KBM-7 (cell line): ENCODE measurements at places on chromosomes 5 and 9.

DNA sequence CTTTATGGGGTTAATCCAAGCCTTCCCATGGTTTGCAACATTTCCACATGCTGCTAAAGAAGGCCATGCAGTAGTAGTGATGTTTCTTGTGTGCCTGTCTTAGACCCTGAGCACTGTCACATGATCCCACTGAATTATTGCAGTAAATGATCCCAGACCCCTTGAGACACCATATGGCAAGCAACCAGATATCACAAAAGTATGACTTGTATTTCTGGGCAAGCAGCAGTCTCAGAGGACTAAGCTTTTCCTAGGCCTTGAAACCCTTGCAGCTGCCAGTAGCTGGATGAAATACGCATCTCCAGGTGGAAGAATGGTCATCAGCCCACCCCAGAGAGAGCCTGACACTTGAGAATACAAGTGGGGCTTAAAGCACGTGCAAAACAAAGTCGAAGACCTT, 41.8 kb downstream of the CDO1 start:
- no peak for DNase-seq

DNA sequence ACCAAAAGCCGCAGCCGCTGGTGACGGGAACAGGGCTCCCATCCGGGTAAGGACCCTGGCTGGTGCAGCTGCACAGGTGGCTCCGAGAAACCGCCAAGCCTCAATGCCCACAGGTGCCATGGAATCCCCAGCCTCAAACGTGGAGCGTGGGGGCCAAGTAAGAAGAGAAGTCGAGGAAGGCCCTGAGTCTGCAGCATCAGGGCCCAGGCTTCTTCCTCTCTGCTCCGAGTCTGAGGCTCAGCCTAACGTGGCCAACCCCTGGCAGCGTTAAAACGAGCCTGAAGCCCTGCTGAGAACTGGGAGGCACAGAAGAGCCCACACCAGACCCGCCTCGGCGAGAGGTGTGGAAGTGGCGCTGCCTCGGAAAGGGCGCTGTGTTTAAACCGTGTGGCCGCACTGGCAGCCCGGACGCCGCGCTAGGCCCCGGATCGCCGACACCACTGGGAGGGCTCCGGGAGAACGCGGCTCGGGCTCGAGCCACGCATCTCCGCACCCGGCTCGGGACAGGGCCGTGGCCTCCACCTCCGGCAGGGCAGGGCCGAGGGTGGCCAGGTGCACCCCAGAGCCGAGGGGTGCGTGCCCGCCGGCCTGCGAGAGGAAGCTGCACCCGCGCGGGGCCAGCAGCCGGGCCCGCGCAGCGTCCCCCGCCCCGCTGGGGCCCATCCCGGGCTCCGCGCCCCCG, 730 bp downstream of the ZMYND19 start:
- no peak for DNase-seq

DNA sequence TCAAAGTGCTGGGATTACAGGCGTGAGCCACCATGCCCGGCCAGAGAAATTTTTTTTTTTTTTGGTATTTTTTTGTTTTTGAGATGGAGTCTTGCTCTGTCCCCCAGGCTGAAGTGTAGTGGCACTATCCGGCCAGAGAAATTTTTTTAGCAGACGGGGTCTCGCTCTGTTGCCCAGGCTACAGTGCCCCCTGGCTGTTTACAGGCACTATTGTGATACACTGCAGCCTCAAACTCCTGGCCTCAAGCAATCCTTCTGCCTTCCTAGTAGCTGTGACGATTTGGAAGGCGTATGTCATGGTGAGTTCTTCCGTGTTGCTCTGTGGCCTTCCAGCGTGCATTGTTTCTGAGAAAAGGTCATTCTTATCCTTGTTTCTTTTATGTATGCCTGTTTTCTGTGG, 47.5 kb downstream of the CNOT6 start:
- DNase-seq = no peak

DNA sequence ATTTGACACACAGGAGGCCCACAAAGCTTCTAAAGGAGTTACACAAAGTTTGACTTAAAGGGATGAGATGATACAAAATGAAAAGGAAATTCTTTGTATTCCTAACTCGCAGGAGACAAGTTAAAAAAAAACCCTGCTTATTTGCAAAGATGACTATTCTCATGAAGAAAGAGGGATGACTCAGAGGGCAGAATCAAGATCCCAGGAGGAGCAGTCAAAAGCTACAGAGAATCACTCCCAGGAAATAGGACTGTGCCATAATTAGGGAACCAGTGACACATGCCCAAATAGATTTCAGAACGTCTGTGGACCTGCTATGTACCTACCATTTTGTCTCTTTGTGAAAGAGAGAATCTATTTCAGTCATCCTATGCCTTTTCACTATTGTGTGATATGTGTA, 103.5 kb upstream of the ARRDC3 start:
- DNase-seq = no peak

DNA sequence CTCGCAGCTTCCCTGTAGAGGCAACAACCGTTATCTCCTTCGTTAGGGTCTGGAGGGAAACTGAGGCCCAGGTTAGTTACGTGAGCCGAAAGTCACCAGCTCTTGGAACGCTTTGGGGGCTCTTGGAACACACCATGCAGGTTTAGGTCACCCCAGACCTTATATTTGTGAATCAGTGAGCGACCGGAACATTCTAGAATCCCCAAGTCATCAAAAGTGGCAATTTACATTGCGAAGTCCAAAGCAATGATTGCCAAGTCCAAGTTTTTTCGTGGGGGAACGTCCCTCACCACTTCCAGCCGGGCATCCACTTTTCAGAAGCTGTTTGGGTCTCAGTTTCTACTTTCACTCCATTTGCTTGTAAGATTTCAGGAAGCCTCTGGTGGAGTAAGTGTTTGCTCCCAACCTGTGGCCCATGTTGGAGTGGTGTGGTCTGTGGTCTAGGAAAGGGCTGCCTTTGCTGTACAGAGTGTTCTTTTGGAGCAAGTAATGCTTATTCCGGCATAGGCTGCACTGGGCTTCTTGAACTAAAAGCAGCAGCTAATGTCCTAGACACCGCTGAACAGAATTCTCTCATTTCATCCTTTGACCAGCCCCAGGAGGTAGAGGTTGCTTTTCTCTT, 32.8 kb upstream of the SPRY4 start:
- no peak for DNase-seq

GRCh38 chr9:94772639-94773303, 46.3 kb downstream of the AOPEP start:
- no peak for DNase-seq

- no peak for DNase-seq
Observed at GRCh38 chr9:14085810-14086209, 228.1 kb downstream of the NFIB start.

DNA sequence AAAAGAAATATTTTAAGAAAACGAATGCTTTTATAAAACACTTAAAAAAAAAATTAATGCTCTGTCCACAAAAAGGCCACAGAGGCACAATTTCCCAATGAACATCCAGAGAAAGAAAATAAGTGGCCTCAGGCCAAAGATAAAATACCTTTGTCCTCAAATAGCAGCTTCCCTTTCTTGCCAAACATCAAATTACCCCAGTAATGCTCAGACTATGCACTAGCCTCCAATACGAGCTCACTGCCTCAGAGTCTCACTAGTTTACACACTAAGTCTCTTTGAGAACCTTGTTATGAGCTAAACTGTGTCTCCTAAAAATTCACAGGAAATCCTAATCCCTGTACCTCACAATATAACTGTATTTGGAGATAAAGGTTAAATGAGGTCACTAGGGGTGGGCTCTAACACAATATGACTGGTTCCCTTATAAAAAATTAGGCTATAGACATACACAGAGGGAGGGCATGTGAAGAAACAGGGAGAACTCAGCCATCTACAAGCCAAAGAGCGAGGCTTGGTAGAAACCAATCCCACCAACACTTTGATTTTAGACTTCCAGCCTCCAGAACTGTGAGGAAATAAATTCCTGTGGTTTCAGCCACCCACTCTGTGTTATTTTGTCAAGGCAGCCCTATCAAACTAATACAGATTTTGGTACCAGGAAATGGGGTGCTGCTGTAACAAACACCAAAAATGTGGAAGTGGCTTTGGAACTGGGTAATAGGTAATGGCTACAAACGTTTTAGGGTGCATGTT, 4.4 kb downstream of the MPDZ start:
- DNase-seq = no peak
